ENCODE measurements at places on chromosomes 7 and 10. TPM values are rescaled to one million over a fixed set of nuclear protein-coding genes. Genes with fewer than 3 reads are reported as not detected.

GRCh38 chr10:89163265-89163995 is 43.7 kb downstream of the CH25H start:
- H3K36me3 ChIP-seq = no peaks in the 10 kb centered on the region
- H3K27ac ChIP-seq = no peak overlapping the region
- H3K4me1 ChIP-seq = no peaks in the 10 kb centered on the region

BICC1 gene
- 5.7 TPM for total RNA-seq

- H3K27me3 ChIP-seq = peaks cover 19% of the 10 kb centered on the region
- DNase-seq = peak; percentile 52
- no peak overlapping the region for H3K4me3 ChIP-seq
- H3K27ac ChIP-seq = no peak overlapping the region
- H3K36me3 ChIP-seq = no peaks in the 10 kb centered on the region
Measured at GRCh38 chr10:13074563-13075451, 25.2 kb upstream of the OPTN start.

- no peaks in the 10 kb centered on the region for H3K36me3 ChIP-seq
- H3K27ac ChIP-seq = peak overlapping the region; percentile 87
Measured at GRCh38 chr7:47454974-47455871, 126.7 kb downstream of the TNS3 start.

- H3K4me1 ChIP-seq = peaks cover 94% of the 10 kb centered on the region
- DNase-seq = no peak
- H3K27ac ChIP-seq = peak overlapping the region; percentile 82
- no peak overlapping the region for H3K4me3 ChIP-seq
Measured at GRCh38 chr10:114548662-114549061, 109.4 kb downstream of the ABLIM1 start.

DNA sequence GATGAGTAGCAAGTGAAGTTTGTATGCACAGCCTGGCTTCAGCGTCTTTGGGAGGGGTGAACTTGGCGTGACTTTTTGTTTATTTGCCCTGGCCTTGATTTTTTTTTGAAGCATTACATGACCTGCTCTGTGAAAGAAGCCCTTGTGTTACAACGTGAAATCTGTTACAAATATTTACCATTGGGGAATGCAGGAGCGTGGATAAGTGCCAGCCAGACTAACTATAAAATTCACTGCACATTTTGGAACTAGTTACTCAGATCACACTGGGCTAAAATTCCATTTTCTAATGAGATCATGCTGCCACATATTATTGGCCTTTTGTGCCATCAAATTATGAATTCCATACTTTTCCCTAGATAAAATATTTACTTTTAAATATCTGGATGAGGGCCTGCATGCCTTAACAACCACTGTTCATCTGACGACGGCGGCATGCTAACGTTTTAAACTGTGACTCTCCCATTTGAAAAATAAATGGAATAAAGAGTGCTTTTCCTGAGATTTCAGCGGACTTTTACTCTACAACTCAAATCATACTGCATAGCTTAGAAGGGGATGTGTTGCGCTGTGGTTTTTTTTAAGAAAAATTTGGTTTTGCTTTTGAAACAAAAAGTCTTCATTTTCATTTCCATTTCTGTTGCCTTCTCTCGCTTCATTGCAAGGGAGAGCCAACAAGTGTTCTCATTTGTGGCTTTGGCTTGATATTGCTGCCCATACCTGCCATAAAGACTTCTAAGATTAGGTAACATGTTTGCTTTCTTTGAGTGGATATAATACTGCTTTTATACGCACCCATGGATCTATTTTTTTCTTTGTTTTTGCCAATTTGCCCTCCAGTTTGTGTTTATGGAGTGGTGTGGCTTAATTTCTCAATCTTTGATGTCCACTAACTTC is 352.2 kb downstream of the TFEC start:
- H3K27me3 ChIP-seq = no peaks in the 10 kb centered on the region
- no peaks in the 10 kb centered on the region for H3K36me3 ChIP-seq
- no peak for DNase-seq
- H3K4me3 ChIP-seq = no peak overlapping the region
- H3K27ac ChIP-seq = no peak overlapping the region
- H3K4me1 ChIP-seq = no peaks in the 10 kb centered on the region

MMP21 gene
- total RNA-seq = not detected

GRCh38 chr10:44946205-44946604 is 13.4 kb upstream of the RASSF4 start:
- no peak overlapping the region for H3K4me3 ChIP-seq
- DNase-seq = no peak
- H3K36me3 ChIP-seq = no peaks in the 10 kb centered on the region

SRRM3 gene
- total RNA-seq = 6.1 TPM

DNA sequence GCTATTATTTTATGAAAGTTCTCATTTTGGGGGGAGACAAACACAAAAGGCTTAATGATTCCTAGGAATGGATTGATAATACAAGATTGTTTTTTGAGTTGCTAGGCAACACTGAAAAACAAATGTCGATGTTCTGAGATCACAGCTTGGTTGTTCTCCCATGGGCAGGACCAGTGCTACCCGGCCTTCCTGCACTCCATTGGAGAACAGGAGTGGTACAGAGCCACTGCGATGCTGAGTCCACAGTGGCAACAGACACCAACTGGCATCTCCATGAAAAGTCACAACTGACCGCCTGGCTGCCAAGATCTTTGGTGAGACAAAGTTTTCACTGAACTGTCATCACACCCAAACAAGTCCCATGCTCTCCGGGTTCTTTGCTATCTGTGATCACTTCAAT is 68.9 kb upstream of the NMT2 start:
- no peaks in the 10 kb centered on the region for H3K27me3 ChIP-seq
- no peak overlapping the region for H3K4me3 ChIP-seq
- peak overlapping the region; percentile 52 for H3K27ac ChIP-seq
- DNase-seq = no peak
- H3K4me1 ChIP-seq = peaks cover 22% of the 10 kb centered on the region
- no peaks in the 10 kb centered on the region for H3K36me3 ChIP-seq

GSTO2 gene
- 0.80 TPM for total RNA-seq

- no peak overlapping the region for H3K4me3 ChIP-seq
- H3K36me3 ChIP-seq = no peaks in the 10 kb centered on the region
- H3K27me3 ChIP-seq = no peaks in the 10 kb centered on the region
- H3K27ac ChIP-seq = no peak overlapping the region
Measured at GRCh38 chr10:124532106-124532641, 70.6 kb downstream of the LHPP start.

- H3K27ac ChIP-seq = no peak overlapping the region
- H3K4me3 ChIP-seq = no peak overlapping the region
- H3K36me3 ChIP-seq = no peaks in the 10 kb centered on the region
- DNase-seq = no peak
Measured at GRCh38 chr10:122363311-122363710, 11.2 kb upstream of the PLEKHA1 start.

- no peaks in the 10 kb centered on the region for H3K27me3 ChIP-seq
- H3K27ac ChIP-seq = no peak overlapping the region
- no peak overlapping the region for H3K4me3 ChIP-seq
Measured at GRCh38 chr7:33961948-33962347, 56.6 kb downstream of the BMPER start.

- H3K4me1 ChIP-seq = peaks cover 64% of the 10 kb centered on the region
- H3K27ac ChIP-seq = peak overlapping the region; percentile 65
- no peak overlapping the region for H3K4me3 ChIP-seq
Measured at GRCh38 chr10:88236121-88236743, 346.9 kb downstream of the RNLS start.

CPA2 gene
- total RNA-seq = not detected

- H3K4me1 ChIP-seq = no peaks in the 10 kb centered on the region
- H3K27ac ChIP-seq = no peak overlapping the region
- no peaks in the 10 kb centered on the region for H3K36me3 ChIP-seq
Measured at GRCh38 chr7:80370587-80370986, 141.3 kb downstream of the GNAT3 start.

PTPRN2 gene
- total RNA-seq = 1.3 TPM

HOXA10 gene
- total RNA-seq = not detected

- peaks cover 11% of the 10 kb centered on the region for H3K4me1 ChIP-seq
- H3K27ac ChIP-seq = no peak overlapping the region
- no peak for DNase-seq
- H3K4me3 ChIP-seq = no peak overlapping the region
- H3K27me3 ChIP-seq = no peaks in the 10 kb centered on the region
Measured at GRCh38 chr7:107877731-107878382, 13.1 kb upstream of the DLD start.

GRCh38 chr10:98268694-98269431 is 869 bp upstream of the LOXL4 start:
- H3K27me3 ChIP-seq = no peaks in the 10 kb centered on the region
- no peak for DNase-seq
- peak overlapping the region; percentile 84 for H3K27ac ChIP-seq
- H3K4me1 ChIP-seq = peaks cover 37% of the 10 kb centered on the region
- H3K36me3 ChIP-seq = no peaks in the 10 kb centered on the region

- peak overlapping the region; percentile 70 for H3K27ac ChIP-seq
- no peak overlapping the region for H3K4me3 ChIP-seq
- DNase-seq = no peak
- no peaks in the 10 kb centered on the region for H3K27me3 ChIP-seq
Measured at GRCh38 chr7:45563401-45563800, 10.8 kb upstream of the ADCY1 start.

DNA sequence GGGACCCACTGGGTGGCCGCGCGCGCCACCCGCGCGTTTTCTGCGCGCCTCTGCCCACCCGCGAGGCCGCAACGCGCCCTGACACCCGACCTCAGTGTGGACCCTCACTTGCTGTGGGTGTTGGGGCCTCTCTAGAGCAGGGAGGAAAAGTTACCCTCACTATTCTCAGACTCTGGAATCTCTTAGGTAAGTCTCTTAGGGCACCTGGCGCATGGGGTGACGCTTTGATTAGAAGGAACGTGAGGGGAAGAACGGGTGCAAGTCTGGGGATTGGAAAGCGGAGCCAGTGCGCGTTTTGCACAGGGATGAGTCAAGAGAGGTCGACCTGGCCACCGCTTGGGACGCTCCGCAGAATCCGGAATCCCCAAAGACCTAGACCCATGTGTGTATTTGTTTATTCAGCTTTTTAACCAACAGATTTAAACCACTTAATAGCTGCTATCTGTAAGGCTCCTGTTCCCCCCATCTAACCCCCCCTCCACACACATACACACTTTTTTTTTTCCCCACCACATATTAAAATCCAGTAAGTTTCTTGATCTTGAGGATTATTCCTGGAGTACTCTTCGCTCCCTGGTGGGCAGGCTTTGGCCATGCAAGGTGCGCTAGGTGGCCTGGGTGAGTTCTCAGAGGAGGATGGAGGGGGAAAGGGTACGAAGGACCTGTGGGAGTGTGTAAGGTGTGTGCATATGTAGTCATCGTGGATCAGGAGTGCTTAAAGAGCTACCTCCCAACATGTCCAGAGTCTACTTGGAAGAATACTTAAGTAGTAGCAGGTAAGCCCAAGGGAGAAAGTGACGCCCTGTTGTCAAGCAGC is 169.1 kb upstream of the PPP1R3A start:
- H3K36me3 ChIP-seq = no peaks in the 10 kb centered on the region
- peak overlapping the region; percentile 74 for H3K4me3 ChIP-seq
- H3K27me3 ChIP-seq = peaks cover 91% of the 10 kb centered on the region

SH2D4B gene
- total RNA-seq = not detected

DNA sequence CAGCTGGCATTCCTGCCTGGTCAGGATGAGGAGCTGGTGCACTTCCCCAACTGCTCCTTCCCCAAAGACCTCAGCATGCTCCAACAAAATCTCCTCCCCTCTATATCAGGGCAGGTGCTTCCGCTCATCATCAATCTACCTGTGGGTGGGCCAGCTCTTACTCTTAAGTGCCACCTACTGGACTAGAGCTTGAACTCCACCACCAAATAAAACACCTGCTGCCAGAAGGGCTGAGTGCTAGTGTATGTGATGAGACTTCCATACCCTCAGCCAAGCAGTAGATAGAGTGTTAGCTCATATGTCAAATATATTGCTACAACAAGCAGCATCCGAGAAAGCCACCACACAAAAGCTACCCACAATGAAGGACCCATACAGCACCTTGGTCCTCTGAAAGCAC is 264.3 kb downstream of the RNLS start:
- DNase-seq = no peak
- no peaks in the 10 kb centered on the region for H3K27me3 ChIP-seq
- H3K4me3 ChIP-seq = no peak overlapping the region

DNA sequence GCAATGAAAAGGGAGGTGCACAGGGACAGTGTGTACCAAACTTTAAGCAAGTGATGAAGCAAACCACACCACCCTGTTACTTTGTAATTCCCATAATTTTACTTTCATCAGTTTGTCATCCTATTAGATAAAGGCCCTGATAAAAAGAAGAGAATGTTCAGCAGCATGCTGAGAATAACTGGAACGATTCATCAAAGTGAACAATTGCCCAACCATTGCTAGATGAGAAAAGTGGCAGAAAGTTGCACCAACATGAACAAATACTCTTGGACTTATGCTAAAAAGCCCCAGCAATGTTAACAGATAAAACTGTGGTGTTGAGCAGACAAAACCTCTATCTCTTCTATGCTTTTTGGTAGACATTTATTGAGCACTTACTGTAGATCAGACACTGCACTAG is 75.5 kb upstream of the PCGF5 start:
- no peak overlapping the region for H3K4me3 ChIP-seq
- H3K36me3 ChIP-seq = no peaks in the 10 kb centered on the region
- no peak for DNase-seq
- peaks cover 4% of the 10 kb centered on the region for H3K27me3 ChIP-seq

HKDC1 gene
- not detected for total RNA-seq

DNA sequence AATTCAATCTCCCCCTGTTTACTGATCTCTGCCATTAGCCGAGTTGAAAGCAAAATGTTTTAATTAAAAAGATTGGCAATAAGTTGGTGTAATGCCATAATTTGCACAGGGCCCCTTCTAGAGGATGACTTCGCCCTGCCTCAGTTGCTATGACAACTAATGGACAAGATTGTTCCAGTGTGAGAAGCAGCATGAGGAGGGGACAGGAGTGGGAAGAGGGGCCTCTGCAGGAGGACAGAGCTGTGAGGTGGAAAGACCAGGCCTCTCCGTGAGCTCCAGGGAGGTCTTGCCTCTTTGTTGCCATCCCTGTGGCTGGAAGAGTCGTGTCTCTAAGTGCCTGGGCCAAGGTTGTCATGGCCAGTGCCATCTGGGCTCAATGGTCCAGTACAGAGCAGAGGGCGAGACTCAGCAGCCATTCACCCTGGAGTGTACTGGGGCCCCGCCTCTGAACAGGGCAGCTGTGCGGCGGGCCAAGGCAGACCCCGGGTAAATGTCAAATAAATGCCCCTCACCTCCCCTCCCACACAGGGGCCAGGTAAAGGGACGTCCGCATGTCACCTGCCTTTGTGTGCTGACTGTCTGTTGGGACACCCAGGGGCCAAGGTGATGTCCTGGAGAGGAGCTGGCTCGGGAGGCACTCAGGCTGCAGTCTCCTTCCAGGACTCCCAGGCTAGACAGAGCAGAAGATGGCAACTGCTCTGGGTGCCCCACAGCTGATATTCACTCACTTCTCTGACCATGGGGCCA is 97.0 kb upstream of the RET start:
- no peaks in the 10 kb centered on the region for H3K4me1 ChIP-seq
- no peak overlapping the region for H3K27ac ChIP-seq
- DNase-seq = no peak
- no peak overlapping the region for H3K4me3 ChIP-seq
- H3K27me3 ChIP-seq = peaks cover 1% of the 10 kb centered on the region

GDF2 gene
- not detected for total RNA-seq

- no peaks in the 10 kb centered on the region for H3K27me3 ChIP-seq
- DNase-seq = peak; percentile 10
- H3K27ac ChIP-seq = no peak overlapping the region
- H3K4me1 ChIP-seq = peaks cover 35% of the 10 kb centered on the region
Measured at GRCh38 chr7:44085546-44085945, 3.2 kb upstream of the POLM start.

Data from left ventricle myocardium inferior (tissue), 1 donor.